ENCODE measurements at places on chromosomes 5 and 9.

DNA sequence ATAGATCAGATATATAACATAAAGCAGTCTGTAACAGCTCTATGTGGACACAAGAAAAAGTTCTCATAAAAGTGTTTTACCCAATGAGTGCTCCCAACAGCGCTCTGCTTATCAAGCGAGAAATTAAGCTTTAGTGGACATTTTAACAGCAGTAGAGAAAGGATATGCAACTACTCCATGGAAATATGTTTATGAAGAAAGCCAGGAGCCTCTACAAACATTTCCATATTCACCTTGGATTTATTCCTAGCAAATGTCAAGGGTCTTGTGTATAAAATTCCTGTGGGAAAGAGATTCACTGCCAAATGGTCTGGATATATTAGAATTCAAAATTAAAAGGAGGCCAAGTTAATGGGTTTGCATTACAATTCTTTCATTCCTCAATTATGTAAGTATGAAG is 66.5 kb downstream of the DTWD2 start:
- H3K4me1 ChIP-seq = no peaks in the 10 kb centered on the region
- DNase-seq = no peak
- H3K27me3 ChIP-seq = no peaks in the 10 kb centered on the region
- H3K36me3 ChIP-seq = no peaks in the 10 kb centered on the region
- H3K27ac ChIP-seq = no peak overlapping the region

DNA sequence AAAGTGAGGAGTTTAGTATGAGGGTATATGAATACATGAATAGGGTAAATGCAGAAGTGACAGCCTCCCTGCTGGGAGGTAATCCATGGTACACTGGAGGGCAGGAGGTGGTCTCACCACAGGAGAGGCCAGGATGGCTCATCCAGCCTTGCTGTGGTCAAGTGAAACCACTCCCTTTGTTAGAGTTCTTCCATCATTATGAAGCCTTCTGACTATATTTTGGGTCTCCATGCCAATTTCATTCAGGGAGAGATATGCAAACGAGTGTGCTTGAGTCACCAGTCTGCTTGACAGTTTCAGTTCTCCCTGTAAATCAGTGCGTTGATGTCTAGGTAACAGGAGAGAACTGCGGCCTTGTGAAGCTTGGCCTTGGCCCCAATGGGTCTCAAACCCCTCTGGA is 16.4 kb downstream of the PPP3R2 start:
- no peak for DNase-seq
- H3K36me3 ChIP-seq = no peaks in the 10 kb centered on the region
- peaks cover 9% of the 10 kb centered on the region for H3K4me1 ChIP-seq
- H3K4me3 ChIP-seq = no peak overlapping the region

- no peaks in the 10 kb centered on the region for H3K27me3 ChIP-seq
- H3K4me1 ChIP-seq = no peaks in the 10 kb centered on the region
- H3K27ac ChIP-seq = no peak overlapping the region
Measured at GRCh38 chr5:82785456-82785855, 291.7 kb downstream of the TMEM167A start.

GRCh38 chr5:172437445-172438318 is 16.6 kb downstream of the SH3PXD2B start:
- no peak overlapping the region for H3K27ac ChIP-seq
- no peak for DNase-seq
- H3K4me1 ChIP-seq = no peaks in the 10 kb centered on the region
- H3K27me3 ChIP-seq = peaks cover 31% of the 10 kb centered on the region
- H3K4me3 ChIP-seq = no peak overlapping the region

DNA sequence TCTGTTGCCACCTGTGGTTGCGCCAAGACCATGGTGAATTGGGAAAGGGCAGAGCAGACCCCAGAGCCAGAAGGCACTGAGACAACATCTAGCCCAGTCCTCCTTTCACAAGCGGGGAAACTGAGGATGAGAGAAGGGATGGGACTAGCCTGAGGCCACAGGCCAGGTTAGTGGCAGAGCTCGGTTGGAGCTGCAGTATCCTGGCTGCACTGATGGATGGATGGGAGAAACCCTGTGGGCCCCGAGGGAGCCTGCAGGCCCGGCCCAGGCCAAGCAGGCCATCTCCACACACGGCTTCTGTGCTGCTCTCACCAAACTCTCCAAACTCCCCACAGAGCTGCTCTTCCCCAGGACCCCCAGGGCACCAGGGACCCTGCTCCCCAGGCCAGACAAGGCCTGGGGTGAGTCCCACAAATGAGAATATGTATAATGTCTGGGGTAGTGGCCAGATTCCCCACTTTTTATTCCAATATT is 60.2 kb downstream of the TSTD2 start:
- no peak for DNase-seq
- no peaks in the 10 kb centered on the region for H3K36me3 ChIP-seq
- peaks cover 4% of the 10 kb centered on the region for H3K4me1 ChIP-seq
- no peak overlapping the region for H3K4me3 ChIP-seq
- no peaks in the 10 kb centered on the region for H3K27me3 ChIP-seq

GRCh38 chr5:83955916-83956315 is 235.3 kb upstream of the HAPLN1 start:
- H3K27me3 ChIP-seq = no peaks in the 10 kb centered on the region
- no peaks in the 10 kb centered on the region for H3K4me1 ChIP-seq
- no peak overlapping the region for H3K4me3 ChIP-seq
- H3K36me3 ChIP-seq = no peaks in the 10 kb centered on the region

DNA sequence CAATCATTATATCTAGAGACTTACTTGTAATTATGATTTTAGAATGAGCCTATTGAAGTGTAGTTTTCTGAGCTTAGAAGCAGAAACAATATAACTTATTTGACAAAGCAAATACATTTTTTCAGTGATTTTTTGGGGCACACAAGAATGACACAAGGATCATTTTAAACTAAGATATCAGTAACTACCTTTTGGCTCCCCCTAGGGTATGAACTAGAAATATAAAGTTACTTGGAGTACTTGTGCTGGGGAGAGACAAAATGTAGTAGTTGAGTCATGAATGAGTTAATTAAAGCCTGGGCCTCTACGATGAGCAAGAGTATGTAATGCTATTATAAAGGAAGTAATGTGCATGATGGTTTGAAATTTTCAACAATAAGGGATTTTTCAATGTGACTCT is 1244.1 kb upstream of the ACO1 start:
- H3K4me3 ChIP-seq = no peak overlapping the region
- H3K4me1 ChIP-seq = no peaks in the 10 kb centered on the region
- H3K27me3 ChIP-seq = no peaks in the 10 kb centered on the region
- no peaks in the 10 kb centered on the region for H3K36me3 ChIP-seq
- H3K27ac ChIP-seq = no peak overlapping the region
- DNase-seq = no peak

GRCh38 chr9:95741631-95742030 is 133.9 kb upstream of the ERCC6L2 start:
- no peak for DNase-seq
- no peak overlapping the region for H3K4me3 ChIP-seq
- H3K36me3 ChIP-seq = no peaks in the 10 kb centered on the region
- peaks cover 9% of the 10 kb centered on the region for H3K27me3 ChIP-seq
- H3K27ac ChIP-seq = no peak overlapping the region
- H3K4me1 ChIP-seq = no peaks in the 10 kb centered on the region

GRCh38 chr9:33164138-33164809 is 2.9 kb downstream of the B4GALT1 start:
- no peak for DNase-seq
- H3K27me3 ChIP-seq = no peaks in the 10 kb centered on the region
- peaks cover 58% of the 10 kb centered on the region for H3K4me1 ChIP-seq
- H3K27ac ChIP-seq = peak overlapping the region; percentile 97

GRCh38 chr9:2741441-2742158 is 24.3 kb downstream of the KCNV2 start:
- no peak for DNase-seq
- no peak overlapping the region for H3K27ac ChIP-seq
- H3K36me3 ChIP-seq = peaks cover 3% of the 10 kb centered on the region
- H3K27me3 ChIP-seq = no peaks in the 10 kb centered on the region

GRCh38 chr5:165881259-165881658 is 2375.8 kb downstream of the MAT2B start:
- no peak for DNase-seq
- H3K36me3 ChIP-seq = no peaks in the 10 kb centered on the region
- no peak overlapping the region for H3K4me3 ChIP-seq
- H3K4me1 ChIP-seq = no peaks in the 10 kb centered on the region

DNA sequence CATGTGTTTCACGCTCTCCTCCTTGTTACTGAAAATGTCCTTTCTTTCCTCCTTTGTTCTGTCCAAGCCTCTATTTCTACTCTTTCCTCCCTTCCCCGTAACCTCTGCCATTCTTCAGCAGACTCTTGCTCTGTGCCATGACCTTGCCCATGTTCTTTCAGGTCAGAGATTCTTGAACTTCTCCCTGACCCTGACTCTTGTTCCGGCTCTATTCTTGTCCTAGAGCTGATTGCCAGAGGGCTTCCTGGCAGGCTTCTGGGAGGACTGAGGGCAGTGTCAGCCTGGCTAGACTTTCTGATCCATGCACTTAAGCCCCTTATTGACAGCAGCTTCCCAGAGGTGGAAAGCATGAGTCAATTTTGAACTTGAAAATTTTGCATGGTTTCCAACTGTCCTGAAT is 174.2 kb downstream of the TMEM161B start:
- no peaks in the 10 kb centered on the region for H3K4me1 ChIP-seq
- H3K36me3 ChIP-seq = no peaks in the 10 kb centered on the region
- no peaks in the 10 kb centered on the region for H3K27me3 ChIP-seq
- no peak overlapping the region for H3K27ac ChIP-seq
- H3K4me3 ChIP-seq = no peak overlapping the region
- no peak for DNase-seq

DNA sequence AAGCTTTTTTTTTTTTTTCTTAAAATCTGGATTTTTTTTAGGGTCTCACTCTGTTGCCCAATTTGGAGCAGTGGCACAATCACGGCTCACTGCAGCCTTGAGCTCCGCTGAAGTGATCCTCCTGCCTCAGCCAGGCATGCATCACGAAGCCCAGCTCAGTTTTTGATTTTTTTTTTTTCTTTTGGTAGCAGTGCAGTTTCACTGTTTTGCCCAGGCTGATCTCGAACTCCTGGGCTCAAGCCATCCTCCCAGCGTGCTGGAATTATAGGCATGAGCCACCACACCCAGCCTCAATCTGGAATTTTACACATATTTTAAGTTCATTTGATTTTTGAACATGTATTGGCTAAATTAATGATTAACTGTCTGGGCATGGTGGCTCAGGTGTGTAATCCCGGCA is 36.3 kb downstream of the TRIO start:
- no peaks in the 10 kb centered on the region for H3K4me1 ChIP-seq
- DNase-seq = no peak
- no peak overlapping the region for H3K4me3 ChIP-seq
- no peak overlapping the region for H3K27ac ChIP-seq
- no peaks in the 10 kb centered on the region for H3K36me3 ChIP-seq

DNA sequence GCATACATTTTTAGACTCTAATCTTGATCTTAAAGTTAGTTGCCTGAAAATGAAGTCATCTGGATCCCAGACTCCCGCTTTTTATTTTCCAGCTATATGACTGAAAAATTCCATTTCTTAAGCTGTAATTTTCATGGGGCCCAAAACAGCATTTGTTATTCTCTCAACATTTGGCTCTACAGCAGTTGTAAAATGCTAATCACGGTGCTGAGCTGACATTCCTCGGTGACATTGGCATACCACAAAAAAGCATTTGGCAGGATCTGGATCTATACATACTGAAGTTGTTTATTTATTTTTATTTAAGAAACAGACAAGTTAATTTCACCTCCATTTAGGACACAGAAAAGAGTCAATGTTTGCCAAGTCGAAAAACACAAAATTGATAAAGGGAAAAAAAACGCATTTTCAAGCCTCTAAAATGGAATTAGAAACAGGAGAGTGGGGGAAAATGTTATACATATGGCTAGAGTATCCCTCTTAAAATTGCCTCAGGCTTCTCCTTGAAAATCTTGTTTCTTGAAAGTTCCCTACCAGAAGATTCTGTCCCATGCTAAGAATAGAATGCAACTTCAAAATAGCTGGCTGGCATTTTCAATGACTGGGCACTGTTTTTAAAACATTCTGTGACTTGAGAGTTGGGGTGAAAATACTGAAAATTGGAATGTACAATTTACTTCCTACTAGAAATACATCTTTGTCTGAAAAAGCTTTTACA is 207.5 kb upstream of the TBCA start:
- peaks cover 4% of the 10 kb centered on the region for H3K27me3 ChIP-seq
- DNase-seq = no peak
- H3K27ac ChIP-seq = no peak overlapping the region

DNA sequence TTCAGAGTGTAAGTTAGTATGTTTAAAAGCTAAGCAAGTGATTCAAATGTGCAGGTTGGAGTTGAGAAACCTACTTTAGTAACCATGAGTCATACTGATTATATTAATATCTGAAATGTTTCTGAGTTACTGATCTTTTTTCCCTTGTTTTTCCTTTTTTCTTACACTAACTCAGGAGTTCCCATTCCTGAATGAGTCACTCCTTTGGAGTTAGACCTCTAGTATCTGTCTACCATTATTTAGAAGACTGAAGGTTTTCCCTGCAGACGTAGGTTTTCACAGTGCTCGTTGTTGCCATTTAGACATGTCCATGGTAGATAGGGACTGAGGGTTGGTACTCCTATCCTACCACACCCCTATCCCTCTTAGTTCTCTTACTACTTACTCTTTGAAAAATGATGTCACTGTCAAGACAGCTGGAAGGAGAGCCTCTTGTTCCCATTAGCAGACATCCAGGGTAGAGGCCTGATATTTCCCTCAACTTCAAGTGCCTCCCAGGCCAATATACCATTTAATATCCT is 20.2 kb downstream of the OCLN start:
- no peak overlapping the region for H3K4me3 ChIP-seq
- DNase-seq = no peak
- H3K36me3 ChIP-seq = no peaks in the 10 kb centered on the region
- H3K27me3 ChIP-seq = no peaks in the 10 kb centered on the region

- no peak overlapping the region for H3K27ac ChIP-seq
- H3K36me3 ChIP-seq = peaks cover 11% of the 10 kb centered on the region
- no peaks in the 10 kb centered on the region for H3K4me1 ChIP-seq
- DNase-seq = no peak
Measured at GRCh38 chr5:57267805-57268204, 93.9 kb downstream of the GPBP1 start.

- no peak overlapping the region for H3K27ac ChIP-seq
- no peaks in the 10 kb centered on the region for H3K36me3 ChIP-seq
- no peaks in the 10 kb centered on the region for H3K4me1 ChIP-seq
Measured at GRCh38 chr5:21701317-21701716, 1151.8 kb downstream of the CDH12 start.

- DNase-seq = peak; percentile 14
- no peaks in the 10 kb centered on the region for H3K36me3 ChIP-seq
- peak overlapping the region; percentile 78 for H3K4me3 ChIP-seq
Measured at GRCh38 chr9:105694848-105695581, 674 bp downstream of the TMEM38B start.

GRCh38 chr5:143759396-143760130 is 52.4 kb upstream of the HMHB1 start:
- H3K27me3 ChIP-seq = no peaks in the 10 kb centered on the region
- no peak overlapping the region for H3K27ac ChIP-seq
- H3K36me3 ChIP-seq = no peaks in the 10 kb centered on the region
- no peaks in the 10 kb centered on the region for H3K4me1 ChIP-seq
- H3K4me3 ChIP-seq = no peak overlapping the region
- DNase-seq = no peak

- DNase-seq = no peak
- no peak overlapping the region for H3K27ac ChIP-seq
- no peaks in the 10 kb centered on the region for H3K36me3 ChIP-seq
- H3K4me1 ChIP-seq = no peaks in the 10 kb centered on the region
Measured at GRCh38 chr5:1660001-1660400, 136.2 kb upstream of the LPCAT1 start.

GRCh38 chr9:33184963-33185362 is 17.8 kb upstream of the B4GALT1 start:
- no peaks in the 10 kb centered on the region for H3K36me3 ChIP-seq
- peaks cover 2% of the 10 kb centered on the region for H3K27me3 ChIP-seq
- no peak for DNase-seq
- no peaks in the 10 kb centered on the region for H3K4me1 ChIP-seq

All from T-cell (primary cell).